Effector memory CD8-positive, alpha-beta T cell (primary cell): ENCODE measurements at places on chromosomes 6 and 20.

DNA sequence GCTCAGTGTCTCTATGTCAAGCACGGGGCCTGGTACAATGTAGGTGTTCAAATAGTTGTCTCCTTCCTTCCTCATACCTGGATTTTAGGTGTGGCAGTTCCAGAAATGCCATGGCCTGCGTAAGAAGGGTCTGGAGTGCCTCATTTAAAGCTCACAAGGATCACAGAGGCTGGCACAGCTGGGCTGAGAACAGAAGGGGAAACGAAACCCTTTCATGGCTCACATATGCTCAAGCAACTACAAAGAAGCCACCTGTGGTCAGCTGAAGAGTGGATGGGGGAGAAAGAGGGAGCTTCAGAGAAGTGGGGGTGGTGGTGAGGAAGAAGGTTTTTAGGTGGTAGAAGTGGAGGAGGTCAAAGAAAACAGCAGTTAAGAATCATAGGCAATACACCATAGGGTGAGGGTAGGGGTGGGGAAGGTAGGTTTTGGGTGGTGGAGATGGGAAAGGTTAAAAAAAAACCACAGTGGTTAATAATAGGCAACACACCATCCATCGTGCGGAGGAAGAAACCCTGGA, 17.0 kb upstream of the TOP1 start:
- H3K27ac ChIP-seq = peak overlapping the region; percentile 30
- H3K4me1 ChIP-seq = peaks cover 16% of the 10 kb centered on the region
- no peak overlapping the region for H3K4me3 ChIP-seq
- no peaks in the 10 kb centered on the region for H3K27me3 ChIP-seq

DNA sequence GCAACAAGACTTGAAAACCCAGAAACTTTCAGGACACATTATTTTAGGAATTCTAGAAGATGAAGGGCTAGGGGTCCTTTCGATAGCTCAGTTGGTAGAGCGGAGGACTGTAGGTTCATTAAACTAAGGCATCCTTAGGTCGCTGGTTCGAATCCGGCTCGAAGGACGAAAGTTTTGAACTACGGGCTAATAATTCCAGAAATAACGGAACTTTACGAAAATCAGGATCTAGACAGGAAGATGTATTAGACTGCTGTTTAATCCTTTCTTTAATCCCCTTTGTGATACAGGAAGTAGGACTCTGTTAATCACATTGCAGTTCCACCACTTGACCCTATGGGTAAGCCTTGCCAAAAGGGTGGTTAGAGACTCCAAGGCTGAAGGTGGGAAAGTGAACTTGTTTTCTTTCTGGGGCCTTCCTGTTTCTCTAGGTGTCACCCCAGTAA, 21.2 kb upstream of the ABT1 start:
- H3K4me1 ChIP-seq = peaks cover 23% of the 10 kb centered on the region
- no peak overlapping the region for H3K4me3 ChIP-seq
- DNase-seq = no peak
- H3K27ac ChIP-seq = no peak overlapping the region
- peaks cover 38% of the 10 kb centered on the region for H3K36me3 ChIP-seq

GRCh38 chr20:34171640-34172039, 59.6 kb upstream of the EIF2S2 start:
- H3K27me3 ChIP-seq = peaks cover 12% of the 10 kb centered on the region
- no peaks in the 10 kb centered on the region for H3K4me1 ChIP-seq
- H3K4me3 ChIP-seq = no peak overlapping the region
- H3K36me3 ChIP-seq = no peaks in the 10 kb centered on the region

DNA sequence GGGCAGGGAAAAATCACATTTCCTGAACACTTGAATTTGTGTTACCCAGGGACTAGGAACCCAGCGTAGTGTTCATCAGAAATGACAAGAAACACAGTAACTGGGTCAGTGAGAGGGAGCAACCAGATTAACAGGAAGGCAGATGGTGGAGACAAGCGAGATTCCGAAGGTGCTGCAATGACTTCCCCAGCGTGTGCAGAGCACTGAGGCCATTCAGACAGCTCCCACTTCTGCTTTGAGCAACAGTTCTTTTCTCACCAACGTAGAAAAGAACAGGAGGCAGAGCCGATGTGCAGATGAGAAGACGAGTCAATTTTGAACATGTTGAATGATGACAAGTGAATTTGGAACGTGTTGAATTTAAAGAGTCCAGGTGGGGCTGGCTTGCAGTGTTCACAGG, 63.1 kb upstream of the IFNGR1 start:
- peak overlapping the region; percentile 39 for H3K4me3 ChIP-seq
- peaks cover 7% of the 10 kb centered on the region for H3K4me1 ChIP-seq
- H3K27ac ChIP-seq = no peak overlapping the region

DNA sequence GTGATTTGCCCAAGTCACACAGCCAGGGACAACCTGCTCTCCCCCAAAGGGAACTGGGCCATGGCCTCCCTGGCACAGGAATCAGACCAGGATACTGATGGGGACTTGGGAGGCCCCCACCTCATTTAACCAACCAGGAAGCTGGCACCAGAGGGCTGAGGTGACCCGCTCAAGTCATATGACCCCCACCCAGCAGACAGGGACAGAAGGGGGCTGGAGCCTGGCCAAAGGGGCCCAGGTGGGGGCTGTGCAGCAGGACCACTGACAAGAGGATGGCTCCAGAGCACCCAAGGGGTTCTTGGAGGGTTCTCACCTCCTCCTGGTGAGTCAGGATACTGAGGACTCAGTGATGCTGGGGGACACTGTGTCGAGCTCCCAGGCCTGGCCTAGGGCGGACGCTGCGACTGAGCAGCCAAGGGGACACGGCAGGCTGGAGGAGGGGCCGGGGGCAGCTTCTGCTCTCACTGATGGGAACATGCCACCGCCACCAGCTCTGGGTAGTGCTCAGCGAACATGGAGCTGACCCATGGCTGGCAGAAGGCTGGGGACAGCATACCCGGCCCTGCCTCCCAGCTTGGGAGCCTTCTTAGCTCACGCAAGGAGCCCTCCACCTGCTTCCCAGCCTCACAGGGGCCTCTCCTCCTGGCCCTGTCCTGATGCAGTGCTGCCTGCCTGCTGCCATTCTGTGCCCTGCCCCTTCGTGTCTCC, 1.2 kb downstream of the CST7 start:
- H3K4me3 ChIP-seq = peak overlapping the region; percentile 98
- H3K27me3 ChIP-seq = no peaks in the 10 kb centered on the region
- H3K4me1 ChIP-seq = peaks cover 64% of the 10 kb centered on the region
- DNase-seq = no peak
- peaks cover 67% of the 10 kb centered on the region for H3K36me3 ChIP-seq

DNA sequence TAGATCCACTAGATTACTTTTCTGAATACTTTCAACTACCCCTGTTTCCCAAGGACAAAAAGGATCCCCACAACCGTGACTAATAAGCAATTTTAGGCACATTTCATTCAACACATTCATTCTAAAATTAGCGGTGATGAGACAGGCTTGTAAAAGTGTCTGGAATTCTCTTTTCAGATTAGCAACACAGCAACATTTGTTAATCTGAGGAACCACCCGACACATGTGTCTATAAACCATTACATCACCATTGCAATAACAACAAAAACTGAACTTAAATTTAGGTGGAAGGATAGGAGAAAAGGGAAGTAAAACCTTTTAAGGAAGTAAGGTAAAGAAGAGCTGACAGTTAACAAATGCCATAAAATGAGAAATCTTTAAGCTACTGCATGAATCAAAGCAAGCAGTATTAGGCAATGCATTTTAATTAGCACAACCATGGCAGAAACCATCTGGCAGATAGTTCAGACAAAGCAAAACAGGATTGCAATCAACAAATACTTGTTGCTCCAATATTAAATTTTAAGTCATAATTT, 49.1 kb downstream of the MAP3K7 start:
- no peaks in the 10 kb centered on the region for H3K27me3 ChIP-seq
- no peaks in the 10 kb centered on the region for H3K4me1 ChIP-seq
- H3K4me3 ChIP-seq = no peak overlapping the region
- H3K36me3 ChIP-seq = peaks cover 13% of the 10 kb centered on the region
- H3K27ac ChIP-seq = no peak overlapping the region
- DNase-seq = no peak

DNA sequence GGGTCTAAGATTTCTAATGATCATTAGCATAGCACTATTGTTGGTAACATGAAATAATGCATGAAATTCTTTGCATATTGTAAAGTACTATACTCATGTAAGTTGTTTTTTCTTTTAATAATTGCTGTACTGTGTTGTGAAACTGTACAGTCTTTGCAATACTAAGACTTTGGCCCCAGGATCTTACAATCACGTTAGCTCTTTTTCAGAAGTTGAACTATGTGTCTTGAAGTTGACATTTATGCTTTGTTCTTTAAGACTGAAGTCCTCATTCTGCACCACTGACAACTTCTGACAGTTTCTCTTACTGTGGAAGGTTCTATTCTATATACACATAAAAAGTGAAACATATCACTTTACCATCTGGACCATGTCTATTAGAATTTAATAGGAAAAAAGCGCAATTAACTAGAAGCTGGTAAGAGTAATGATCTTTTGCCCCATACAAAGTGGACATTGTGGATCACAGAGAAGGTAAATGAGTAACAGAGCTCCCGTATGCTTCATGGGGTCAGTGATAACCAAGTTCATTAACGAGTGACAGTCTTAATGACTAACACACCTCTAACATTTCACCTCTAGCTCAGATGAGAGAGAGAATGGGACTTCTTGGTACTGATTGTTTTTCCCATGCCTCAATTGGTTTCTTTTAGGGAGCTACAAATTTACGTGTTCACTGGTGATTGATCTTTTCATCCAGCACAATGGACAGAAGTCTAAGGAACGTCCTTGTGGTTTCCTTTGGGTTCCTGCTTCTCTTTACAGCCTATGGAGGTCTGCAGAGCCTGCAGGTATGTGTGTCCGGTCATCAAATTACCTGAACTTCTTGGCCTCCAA, at the start of gene UNC93A:
TSS of gene UNC93A (plus strand) at position 530 of the 837 bp plus-strand sequence. CDS start at position 705, 175 bp downstream.
- H3K27me3 ChIP-seq = peaks cover 13% of the 10 kb centered on the region
- H3K4me3 ChIP-seq = no peak within 1 kb of the TSS

DNA sequence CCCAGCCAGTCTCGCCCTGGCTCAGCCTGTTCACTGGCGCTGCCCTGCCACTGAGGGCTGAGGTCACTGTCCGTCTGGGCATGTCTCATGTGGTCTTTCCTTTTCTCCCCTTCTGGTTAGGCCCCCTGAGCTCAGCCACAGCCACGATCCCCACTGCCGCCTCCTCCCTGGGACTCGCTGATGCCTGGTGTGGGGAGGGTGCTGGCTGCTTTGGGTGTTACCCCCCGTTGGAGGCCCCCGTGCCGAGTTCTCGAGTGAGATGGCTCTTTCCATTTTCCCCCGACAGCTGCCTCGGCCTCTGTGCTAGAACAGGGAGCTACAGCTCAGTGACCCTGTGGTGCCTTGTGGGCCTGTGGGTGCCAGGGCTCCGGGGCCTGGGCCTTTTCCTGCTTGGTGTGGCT, 14.9 kb upstream of the TCFL5 start:
- H3K36me3 ChIP-seq = peaks cover 8% of the 10 kb centered on the region
- no peak for DNase-seq
- H3K27me3 ChIP-seq = peaks cover 5% of the 10 kb centered on the region

DNA sequence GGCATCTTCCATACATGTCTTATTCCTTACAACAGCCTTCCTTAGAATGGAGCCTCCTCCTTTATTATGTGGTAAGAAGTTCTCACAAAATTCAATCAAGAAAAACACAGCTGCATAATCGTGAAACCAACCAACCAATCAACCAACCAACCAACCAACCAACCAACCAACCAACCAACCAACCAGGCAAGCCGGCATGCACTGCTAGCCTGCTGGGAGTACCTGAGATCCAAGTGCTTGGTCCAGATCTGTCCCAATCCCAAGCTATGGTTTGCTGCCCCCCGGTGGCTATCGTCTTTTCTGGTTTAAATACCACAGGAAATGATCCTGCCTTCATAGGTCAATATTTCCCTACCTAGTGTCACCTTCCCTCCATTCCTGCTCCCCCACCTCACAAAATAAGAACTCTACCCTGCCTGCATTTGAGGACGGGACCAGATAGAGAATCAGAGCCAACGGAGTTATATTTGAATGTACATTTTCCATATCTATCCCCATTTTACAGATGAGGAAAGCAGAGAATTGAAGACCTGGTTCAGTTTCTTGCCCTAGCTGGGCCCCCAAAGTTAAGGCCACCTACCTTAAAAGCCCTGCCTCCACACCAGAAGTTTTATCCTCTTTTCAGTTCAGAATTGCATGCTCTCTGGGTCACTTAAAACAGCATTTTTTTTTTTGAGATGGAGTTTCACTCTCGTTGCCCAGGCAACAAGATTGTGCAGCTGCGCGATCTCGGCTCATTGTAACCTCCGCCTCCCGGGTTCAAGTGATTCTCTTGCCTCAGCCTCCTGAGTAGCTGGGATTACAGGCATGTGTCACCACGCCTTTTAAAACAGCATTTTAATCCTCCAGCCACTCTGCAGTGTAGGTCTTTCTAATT, 27.1 kb downstream of the RAB44 start:
- H3K27ac ChIP-seq = no peak overlapping the region

- H3K27ac ChIP-seq = no peak overlapping the region
- H3K4me1 ChIP-seq = peaks cover 3% of the 10 kb centered on the region
- no peaks in the 10 kb centered on the region for H3K36me3 ChIP-seq
- H3K4me3 ChIP-seq = no peak overlapping the region
- DNase-seq = no peak
Measured at GRCh38 chr20:59812286-59813125, 120.9 kb downstream of the SYCP2 start.

- H3K27ac ChIP-seq = no peak overlapping the region
- H3K4me3 ChIP-seq = no peak overlapping the region
- H3K4me1 ChIP-seq = no peaks in the 10 kb centered on the region
- no peak for DNase-seq
Measured at GRCh38 chr6:68572525-68572924, 62.6 kb upstream of the ADGRB3 start.

GRCh38 chr6:79802657-79803300, 144.6 kb downstream of the ELOVL4 start:
- H3K4me1 ChIP-seq = no peaks in the 10 kb centered on the region
- no peak overlapping the region for H3K4me3 ChIP-seq
- peaks cover 3% of the 10 kb centered on the region for H3K36me3 ChIP-seq
- DNase-seq = no peak

- peaks cover 4% of the 10 kb centered on the region for H3K4me1 ChIP-seq
- no peak for DNase-seq
Measured at GRCh38 chr20:49786668-49787370, 25.8 kb upstream of the SLC9A8 start.

GRCh38 chr20:54250691-54251090, 42.8 kb downstream of the PFDN4 start:
- DNase-seq = no peak
- no peaks in the 10 kb centered on the region for H3K4me1 ChIP-seq
- H3K36me3 ChIP-seq = no peaks in the 10 kb centered on the region
- H3K27me3 ChIP-seq = peaks cover 8% of the 10 kb centered on the region
- no peak overlapping the region for H3K27ac ChIP-seq
